Left forelimb (tissue), 1 donor: ENCODE measurements at places on chromosomes 12 and 14.

DNA sequence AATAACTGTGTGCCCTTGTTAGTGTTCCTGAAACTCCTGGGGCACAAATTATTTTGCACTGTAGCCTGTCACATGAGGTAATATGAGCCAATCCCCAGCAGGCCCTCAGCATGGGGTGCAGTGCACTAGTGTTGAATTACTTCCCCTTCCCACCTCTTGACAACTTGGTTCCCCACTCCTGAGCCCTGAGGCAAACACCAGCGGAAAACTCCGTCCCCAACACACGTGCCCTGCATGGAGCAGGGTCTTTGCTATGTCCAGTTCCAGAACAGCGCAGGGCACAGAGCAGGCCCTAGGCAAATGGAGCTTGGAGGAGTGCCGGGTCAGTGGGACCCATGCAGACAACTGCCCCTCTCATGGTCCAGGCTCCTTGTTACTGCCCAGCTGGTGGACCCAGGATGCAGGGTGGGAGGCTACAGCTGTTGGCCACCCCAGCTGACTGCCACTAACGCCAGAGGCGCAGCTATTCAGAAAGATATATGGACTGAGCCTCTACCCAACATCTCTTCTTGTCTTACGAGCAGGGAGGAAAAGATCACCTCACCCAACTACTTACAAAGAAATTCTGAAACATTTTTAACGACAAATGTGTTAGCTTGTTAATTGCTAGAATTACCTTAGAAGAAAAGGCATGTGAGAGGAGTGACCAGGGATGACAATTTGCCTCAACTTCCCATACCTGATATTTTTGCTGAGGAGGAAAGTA, 71.6 kb downstream of the NT5DC3 start:
- DNase-seq = no peak

- DNase-seq = no peak
Measured at GRCh38 chr14:66268802-66269334, 217.3 kb upstream of the CCDC196 start.

DNA sequence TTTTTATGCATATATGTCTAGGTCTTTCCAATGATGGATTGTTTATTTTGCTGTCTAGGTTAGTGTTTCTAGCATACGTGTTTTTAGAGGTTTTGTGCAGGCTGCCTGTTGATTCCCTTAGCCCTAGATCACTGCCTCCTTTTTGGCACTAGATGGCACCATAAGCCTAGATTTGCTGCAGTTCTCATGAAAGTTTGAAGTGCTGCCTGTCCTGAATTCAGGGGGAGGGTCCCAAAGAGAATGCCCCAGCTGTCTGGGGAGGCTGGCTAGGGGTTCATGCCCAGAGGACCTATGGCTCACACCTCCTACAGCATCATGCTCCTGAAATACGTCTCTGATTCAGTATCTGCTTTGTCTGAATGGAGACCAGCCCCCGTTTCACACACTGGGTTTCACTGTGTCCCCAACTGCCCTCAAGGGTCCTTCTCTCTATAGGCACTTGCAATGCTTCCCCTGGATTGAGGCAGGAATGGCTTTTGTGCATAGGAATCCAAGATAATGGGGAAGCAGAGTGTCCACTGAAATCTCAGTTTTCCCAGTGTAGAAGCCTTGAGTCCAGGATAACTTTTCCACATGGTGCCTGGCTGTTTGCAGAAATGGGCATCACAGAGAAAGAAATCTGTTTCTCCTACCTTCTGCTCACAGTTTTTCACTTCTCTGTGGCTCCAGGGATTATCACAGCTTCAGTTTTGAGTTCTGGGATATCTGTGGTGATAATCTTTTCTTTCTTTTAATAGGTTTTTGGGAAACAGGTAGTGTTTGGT, 14.2 kb upstream of the TXNRD1 start:
- DNase-seq = no peak

DNA sequence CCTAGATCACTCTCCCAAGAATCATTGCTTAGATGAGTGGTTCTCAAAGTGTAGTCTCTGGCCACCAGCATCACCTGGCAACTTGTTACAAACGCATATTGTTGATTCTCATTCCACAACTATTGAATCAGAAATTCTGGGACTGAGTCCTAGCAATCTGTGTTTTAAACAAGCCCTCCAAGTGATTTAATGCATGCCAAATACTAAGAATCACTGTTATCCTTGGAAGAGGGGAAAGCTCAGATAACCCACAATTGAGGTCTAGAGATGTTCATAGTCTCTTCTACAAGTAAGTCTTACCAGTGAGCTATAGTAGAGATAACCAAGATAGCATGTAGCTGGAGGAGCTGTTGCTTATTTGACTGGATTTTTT, 666.6 kb downstream of the DIO2 start:
- DNase-seq = no peak
